HT1080 (cell line): ENCODE measurements at places on chromosomes 1 and 21.
A peak's percentile ranks its signal among the peaks of the same experiment; 100 is the strongest.

GRCh38 chr21:27108701-27109100 is 141.8 kb upstream of the ADAMTS5 start:
- DNase-seq, result no peak

DNA sequence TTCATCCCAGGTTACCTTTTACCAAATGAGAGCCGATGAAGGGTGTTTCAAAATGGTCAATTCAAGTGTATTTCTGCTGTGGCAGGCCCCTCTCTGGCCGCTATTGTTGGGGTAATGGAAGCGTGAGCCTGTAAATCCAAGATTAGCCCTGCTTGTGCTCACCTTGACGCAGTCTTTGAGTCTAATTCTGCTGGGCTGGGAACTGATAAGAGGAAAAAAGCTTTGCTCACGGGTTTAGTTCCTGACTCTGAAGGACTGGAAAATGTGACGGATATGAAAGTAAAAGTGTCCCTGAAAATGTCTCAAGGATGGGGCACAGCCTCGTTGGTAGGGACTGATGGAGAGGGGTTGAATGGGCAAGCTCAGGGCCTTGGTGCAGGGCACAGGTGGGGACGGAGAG is 125.9 kb upstream of the GALNT2 start:
- no peak for DNase-seq

- DNase-seq, result peak; percentile 98
Observed at GRCh38 chr1:16164213-16165072, 8.6 kb upstream of the EPHA2 start.

- DNase-seq, result no peak
Observed at GRCh38 chr21:45871616-45872236, 109.8 kb upstream of the COL6A1 start.

DNA sequence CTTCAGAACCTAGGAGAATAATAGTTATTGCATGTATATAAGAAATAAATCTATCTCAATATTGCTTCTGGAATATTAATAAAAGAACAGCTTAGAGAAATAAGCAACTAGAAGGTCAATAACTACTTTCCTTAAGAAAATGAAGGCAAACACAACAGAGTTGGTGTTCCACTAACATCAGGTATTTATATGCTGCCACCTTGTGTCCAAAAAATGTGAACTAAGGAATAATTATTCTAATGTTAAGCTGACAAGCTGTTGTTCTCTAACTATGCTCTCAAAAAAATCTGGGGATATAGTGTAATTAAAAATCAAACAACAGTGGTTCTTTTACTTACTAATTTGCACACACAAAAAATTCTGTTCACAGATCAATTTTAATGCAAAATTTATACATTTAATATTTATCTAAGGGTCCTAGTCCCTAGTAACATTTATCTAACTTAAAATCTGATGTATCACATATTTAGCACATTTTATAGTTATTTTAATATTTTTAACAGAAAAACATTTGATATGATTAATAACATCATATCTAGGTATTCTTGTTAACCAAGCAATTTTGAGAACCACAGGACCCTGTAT is 39.6 kb downstream of the UCHL5 start:
- peak; percentile 8 for DNase-seq

GRCh38 chr1:235226933-235227332 is 65.9 kb upstream of the RBM34 start:
- DNase-seq, result no peak

DNA sequence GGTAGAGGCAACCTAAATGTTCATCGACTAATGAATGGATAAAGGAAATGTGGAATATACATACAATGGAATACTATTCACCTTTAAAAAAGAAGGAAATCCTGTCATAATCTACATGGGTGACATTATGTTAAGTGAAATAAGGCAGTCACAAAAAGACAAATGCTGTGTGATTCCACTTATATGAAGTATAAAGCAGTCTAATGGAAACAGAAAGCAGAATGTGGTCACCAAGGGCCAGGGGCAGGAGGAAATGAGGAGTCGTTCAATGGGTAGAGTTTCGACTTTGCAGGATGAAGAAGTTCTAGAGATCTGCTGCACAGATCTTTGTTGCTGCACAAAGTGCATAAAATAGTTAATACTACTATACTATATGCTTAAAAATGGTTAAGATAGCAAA is 7.8 kb downstream of the DIPK1A start:
- DNase-seq, result no peak

DNA sequence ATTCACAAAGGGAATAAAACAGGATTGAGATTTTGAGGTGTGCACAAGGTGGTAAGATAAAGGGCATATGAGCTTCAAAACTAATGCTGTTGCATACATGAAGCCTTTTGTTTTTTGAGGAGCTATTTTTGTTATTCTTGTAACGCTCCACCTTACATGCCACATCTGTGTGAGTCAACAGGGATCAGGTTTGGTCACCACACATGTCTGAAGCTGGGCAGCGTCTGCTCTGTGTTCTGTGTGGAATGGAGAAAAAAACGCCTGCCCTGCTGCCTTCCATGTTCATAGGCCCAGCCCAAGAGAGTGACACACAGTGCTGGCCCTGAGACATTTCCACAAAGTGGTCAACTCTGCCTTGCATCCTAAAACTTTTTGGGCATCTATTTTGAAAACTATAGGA is 67.7 kb downstream of the MPZL1 start:
- DNase-seq, result peak; percentile 59

DNA sequence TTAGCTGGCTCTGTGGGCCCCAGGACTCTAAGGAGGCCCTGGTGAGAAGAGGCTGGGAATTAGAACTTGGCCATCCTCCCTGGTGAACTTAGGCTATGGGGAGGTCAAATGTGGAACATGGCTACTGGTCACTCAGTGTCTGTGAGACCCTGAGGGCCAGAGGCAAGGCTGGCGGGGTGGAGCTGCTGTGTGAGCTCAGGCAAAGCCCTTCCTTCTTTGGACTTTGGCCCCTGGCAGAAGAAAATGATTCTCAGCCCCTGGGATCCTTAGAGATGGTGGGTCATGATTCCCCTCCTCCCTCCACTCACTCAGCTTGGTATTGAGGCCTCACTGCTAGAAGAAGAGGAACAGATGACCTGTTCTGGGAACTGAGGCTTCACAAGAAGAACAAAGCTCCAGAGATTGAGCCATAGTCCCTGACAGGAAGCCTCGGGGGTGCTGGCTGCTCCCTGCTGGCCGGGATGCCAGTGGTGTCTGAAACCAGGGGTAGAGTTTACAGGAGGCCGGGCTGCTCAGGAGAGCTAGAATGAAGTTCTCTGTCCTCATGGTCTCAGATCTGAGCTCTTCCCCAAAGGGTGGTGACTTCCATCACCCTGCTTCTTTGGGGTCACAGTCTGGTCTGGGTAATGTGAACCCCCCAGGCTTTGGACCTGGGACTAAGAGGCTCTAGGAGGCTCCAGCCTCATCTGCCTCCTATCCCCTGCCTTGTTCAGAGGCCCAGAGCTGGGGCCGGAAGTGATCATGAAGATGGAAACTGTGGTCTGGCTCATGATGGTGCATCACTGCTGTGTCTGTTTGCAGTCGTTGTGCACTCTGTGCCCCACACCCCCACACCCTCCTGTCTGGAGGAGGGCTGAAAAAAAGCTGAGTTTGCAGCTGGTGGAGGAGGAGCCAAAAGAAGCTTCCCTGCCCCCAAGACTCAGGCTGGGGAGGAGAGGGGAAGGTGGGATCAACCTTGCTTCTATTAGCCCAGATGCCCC is 905 bp downstream of the BTBD19 start:
- peak; percentile 76 for DNase-seq

DNA sequence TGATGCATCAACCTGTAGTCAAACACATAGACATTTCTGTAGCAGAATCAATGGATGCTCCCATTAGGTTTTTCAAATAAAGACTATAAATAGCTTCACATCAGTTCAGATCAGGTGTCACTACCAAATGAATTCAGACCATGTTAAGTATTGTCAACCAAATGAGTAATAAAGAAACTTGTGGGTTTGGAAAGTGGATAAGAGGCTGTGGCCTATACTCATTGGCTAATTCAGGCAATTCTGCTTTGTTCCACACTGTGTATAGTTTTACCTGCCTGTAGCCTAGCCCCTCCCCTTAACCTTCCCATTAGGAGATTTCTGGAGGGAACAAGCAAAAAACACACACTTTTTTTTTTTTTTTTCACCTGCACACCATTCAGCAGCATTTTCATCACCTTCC is 321.2 kb downstream of the HLX start:
- DNase-seq, result no peak

DNA sequence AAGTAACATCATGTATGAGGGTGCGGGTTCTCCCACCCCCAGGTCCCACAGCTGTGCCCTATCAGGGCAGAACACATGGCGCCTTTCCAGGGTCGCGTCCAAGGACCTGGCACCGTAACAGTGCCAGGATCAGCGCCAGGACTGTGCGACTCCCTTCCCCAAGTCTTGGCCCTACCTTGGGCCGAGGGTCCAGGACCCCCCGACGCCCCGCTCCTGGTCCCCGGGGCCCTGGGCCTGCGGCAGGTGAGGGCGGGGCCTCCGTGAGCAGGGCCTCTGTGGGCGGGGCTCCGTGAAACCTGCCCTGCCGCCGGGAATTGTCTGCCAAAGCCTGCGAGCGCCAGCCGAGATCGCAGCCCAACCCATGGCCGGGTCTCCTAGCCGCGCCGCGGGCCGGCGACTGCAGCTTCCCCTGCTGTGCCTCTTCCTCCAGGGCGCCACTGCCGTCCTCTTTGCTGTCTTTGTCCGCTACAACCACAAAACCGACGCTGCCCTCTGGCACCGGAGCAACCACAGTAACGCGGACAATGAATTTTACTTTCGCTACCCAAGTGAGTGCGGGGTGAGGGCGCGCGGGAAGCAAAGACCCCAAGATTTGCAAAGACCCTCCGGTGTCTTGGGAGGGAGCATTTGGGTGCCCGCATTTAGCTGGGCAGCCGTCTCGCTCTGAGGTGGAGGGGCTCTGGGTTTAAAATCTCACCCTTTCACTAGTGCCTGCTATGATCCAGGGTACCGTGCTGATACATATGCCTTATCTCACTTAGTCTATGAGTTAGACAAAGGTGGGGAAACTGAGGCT is at the start of gene RHBG:
Gene RHBG (plus strand): TSS at position 323 of the 796 bp plus-strand sequence. CDS start 39 bp downstream, at position 362.
- no peak for DNase-seq

- DNase-seq, result no peak
Observed at GRCh38 chr1:4587721-4588120, 66.7 kb upstream of the AJAP1 start.

GRCh38 chr1:20069874-20070273 is at the start of gene PLA2G5:
PLA2G5 (plus strand) TSS chr1:20070194; CDS start chr1:20084831, 14,637 bp downstream.
- no peak for DNase-seq

DNA sequence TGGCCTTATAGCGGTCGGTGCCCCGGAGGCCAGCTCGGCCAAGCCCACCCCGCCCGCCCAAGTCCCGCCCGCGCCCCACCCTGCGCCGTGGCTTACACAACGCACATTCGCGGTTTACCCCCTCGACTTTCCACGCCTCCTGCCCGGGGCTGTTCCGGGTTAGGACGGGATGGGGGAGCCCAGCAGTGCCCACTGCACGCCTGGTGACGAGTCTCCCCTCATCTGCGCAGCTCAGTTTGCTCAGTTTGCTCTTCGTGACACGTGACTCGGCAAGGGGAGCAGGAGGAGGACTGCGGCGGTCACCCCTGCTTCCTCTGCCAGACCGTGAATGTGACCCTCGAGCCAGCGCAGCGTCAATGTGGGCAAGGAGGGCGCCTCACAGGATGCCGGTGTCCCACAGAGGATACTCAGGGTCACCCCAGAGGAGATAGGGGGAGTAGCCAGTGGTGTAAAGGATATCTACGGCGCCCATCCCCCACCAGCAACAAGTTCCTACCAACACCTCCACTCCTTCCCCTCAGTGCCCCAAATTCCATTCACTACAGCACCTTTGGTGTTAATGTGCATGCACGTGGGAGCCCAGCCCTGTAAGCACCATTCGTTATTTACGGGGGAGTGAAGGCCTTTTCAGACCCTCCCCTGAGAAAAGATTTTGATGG is 350 bp upstream of the S100A6 start:
- DNase-seq, result peak; percentile 96

DNA sequence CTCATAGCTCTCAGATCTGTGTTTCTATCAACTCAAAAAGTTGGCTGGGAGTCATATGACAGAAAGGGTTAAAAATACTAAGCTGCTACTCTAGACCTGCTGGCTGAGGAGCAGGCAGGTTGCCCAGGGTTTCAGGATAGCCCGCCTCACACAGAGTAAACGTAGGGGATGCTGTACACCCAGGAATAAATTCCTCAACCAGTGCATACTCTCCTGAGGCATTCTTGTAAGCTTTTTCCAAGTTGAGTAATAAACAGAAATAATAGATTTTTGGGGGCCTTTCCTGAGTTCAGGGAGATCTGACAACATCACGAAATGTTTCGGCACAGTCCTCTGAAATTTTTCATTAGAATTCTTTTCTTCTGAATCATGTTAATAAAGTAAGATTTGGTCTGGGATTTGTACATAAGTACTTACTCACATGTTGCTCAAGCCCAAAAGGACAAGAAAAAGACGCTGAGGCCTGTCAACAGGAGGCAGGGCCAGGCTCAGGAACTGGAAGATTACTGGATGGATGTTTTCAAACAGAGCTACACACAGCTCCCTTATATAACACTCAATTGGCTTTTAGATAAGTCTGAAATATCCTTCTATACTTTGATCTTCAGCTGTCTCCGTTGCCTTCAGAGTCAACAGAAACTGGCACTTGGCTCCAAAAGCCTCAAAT is 41.0 kb downstream of the TGFBR3 start:
- peak; percentile 74 for DNase-seq

DNA sequence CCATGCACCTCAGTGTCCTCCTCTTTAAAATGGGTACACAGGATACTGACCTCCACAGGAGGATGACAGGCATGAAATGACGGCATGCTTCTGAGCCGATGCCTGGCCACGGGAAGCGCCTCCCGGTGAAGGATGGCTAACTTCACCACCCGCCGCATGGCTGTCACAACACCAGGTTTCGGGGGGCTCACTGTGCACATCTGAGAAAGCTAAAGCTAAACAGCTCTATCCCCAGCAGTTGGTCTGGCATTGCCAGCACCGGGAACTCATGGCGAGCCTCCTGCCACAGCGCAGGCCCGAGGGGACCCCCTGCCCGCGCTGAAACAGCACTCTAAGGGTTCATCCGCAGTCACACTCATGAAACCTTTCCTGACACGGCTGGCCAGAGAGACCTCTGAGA is 16.0 kb downstream of the NPHP4 start:
- DNase-seq, result no peak

- DNase-seq, result no peak
Observed at GRCh38 chr21:14877581-14878228, 187.1 kb downstream of the NRIP1 start.

DNA sequence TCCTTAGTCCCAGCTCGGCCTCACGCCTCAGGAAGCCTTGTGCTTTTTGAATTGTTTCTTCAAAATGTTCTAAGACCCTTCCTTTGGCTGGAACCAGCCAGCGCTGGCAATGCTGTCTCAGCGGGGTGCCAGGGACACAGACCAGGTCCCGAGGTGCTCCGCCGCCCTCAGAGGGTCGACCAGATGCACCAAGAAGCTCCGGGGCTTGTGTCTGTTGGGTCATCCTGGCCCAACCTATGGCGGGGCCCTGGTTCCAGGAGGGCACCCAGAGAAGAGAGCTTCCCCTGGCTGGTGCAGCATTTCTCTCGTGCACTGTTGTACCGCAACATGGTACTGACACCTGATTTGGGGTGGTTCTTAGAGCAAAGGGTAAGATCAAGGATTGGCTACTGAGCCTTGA is 40.1 kb upstream of the BECN2 start:
- no peak for DNase-seq

- DNase-seq, result no peak
Observed at GRCh38 chr1:30489737-30490389, 233.5 kb downstream of the MATN1 start.
